ENCODE measurements at places on chromosomes 7 and 10.

- DNase-seq, result no peak
Measured at GRCh38 chr7:41491308-41491707, 211.6 kb downstream of the INHBA start.

DNA sequence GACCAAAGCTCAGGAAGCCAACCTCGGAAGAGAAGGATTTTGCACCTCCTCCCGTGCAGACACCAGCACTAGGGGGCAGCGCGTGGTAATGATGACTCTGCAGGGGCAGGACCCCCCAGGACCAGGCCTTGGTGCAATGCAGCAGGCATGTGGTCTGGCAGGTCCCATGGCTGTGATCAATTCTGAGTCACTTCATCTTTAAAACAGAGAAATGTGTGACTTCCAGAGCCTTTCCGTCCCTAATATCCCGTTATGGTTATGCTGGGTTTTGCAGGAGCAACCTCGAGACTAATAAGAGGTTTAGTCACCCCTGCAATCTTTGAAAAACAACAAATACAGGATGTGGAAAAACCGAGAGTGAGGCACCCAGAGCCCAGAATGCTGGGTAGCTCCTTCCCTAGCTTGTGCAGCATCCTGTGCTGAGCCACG, 30.2 kb upstream of the GJD4 start:
- no peak for DNase-seq

DNA sequence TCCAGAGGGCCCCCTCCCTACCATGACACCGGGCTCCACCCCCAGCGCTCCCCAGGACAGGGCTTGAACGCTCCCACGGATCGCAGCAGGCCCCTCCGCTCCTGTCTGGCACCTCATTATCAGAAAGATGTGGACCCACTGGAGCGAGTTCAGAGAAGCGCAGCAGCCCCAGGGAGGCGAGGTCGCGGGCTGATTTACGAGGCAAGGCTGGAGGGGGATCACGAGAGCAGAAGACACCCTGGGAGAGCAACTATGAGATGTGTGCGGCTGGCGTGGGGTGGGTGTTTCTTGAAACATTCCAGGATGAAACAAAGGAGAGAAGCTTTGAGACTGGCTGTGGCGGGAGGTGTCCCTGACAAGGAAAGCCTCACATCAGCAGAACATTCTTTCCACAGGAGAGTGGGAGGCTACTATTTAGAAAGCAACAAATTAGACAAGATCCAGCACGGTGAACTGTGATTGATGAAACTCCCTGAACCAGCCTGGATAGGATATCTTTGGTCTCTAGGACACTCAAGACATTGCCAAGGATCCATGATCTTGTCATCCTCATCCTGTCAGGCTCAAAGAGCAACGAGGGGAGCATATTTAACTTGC, 66.0 kb downstream of the JCAD start:
- DNase-seq, result no peak

DNA sequence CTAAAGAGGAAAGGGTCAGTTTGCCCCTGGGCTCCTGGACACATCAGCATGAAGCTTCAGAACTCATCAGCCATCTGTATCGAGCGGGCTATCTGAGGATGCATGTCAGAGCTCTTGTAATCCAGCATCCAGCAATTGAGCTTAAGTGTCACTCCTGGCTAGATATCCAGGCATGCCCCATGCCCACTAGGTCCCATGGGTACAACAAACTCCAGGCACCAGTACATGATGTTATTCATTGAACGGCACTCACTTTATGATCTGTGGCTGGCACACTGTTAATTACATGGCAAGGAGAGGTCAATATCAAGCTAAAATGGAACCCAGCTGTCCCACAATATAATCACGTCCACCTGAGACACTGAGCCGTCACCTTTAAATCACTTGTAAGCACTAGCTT, 274.2 kb downstream of the ELMO1 start:
- no peak for DNase-seq

DNA sequence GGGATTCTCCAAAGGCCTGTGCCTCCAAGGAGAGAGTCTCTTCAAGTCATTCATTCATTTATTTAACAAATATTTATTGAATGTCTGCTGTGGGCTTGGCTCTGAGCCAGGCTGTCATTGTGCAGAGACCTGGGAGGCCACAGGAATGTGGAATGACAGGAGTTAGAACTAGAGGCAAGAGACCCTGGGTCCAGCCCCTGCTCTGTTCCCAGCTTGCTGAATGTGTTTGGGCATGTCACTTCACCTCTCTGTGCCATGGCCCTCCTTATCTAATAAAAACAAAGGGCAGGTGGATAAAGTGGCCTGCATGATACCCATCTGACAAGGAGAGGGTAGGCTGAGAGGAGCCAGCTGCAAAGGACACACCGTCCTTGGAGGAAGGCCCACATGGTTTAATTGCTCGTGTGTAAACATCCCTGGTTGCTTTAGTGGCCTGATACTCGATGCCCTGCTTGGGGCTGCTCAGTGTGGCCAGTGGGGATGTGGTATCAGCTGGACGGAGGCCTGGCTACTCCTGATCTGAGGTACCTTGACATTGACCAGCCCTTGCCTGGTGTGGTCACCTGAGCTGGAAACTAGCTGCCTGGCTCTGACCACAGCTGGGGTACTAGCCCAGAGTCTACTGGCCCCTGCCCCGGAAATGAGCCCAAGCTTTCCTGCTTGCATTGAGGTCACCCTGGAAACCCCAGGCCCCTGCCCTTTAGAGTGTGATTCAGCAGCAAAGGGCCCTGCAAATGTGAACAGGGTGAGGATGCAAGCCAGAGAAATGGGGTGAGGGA, 116.2 kb downstream of the CDH23 start:
- DNase-seq, result no peak

DNA sequence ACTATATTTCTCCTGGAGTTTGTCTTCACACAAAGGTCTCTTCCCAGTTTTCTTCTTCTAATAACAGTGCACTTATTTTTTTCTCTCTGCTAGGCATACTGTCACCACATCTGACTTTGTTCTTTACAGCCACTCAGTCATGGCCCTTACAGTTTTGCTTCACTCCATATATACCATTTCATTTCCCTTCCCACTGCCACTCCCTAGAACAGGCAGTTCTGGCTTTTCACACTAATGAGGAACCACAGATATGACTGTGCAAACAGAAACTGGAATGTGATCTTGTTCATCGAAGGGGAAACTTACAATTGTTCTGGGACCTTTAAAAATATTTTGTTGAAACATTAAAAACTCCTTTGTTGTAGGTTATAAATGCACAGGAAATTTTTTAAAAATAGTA, 67.3 kb downstream of the EPDR1 start:
- no peak for DNase-seq

DNA sequence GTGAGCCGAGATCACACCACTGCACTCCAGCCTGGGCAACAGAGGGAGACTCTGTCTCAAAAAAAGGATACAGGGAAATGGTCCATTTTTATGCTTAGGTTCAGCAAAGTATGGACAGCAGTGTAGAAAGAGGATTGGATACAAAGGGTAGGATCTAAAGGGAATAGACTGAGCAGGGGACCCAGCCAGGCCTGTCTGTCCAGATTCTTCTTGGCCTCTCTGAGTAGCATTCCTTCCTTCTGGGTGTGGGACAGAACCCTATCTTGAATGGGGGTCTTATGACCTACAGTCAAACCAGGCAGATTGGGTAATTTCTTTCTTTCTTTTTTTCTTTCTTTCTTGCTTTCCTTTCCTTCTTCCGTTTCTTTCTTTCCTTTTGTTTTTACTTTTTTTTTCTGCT, 25.6 kb downstream of the SH2B2 start:
- no peak for DNase-seq

DNA sequence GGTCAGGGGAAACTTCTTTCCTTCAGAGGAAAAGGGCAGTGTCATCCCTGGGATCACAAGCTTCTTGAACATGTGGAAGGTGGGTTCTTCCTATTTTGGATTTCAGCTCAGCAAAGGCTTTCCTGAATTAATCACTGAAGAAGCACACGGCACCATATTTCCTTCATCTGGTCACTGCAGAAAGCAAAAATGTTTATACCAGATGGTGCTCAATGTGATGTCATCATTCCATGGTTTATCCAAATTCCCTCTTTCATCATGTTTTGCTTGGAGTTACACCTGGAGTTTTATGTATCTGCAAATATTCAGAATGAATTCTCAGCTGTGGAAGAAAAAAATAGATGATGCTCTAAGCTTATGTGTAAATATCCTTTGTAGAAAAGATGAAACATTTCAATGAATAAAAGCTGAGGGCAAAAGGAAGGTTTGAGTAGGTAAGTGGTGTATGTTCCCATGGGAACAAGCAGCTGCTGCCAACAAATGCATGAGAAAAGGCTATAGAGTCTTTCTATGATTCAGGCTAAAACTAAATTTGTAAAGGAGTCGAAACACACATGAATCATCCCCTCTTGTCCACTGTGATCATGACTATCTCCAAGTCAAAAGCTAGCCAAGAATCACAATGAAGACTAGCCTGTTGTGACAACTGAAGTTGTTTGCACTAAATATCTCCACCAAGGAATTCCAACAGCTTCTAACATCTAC, 26.9 kb upstream of the BPGM start:
- no peak for DNase-seq
